ENCODE measurements at places on chromosomes 11 and 22.

GRCh38 chr11:68798221-68798813 is 43.4 kb downstream of the CPT1A start:
- DNase-seq = no peak

DNA sequence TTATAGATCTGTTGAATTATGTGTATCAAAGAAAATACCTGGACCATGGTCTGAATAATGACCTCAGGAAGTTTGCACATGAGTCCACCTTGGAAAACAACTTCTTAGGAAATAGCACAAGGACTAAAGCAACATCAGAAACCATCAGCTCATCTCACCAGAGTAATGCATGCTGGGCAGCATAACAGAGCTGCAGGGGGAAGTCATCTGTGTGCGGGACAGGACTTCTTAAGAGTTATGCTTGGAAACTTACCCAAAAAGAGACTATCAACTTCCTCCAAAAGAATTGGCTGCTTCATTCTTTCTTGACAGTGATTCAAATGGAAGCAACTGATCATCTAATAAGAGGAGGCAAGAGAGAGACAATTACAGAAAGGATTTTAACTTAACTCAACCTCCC is 2.5 kb downstream of the OR56B4 start:
- DNase-seq = no peak

GRCh38 chr11:131281316-131281715 is 89.1 kb upstream of the NTM start:
- no peak for DNase-seq

DNA sequence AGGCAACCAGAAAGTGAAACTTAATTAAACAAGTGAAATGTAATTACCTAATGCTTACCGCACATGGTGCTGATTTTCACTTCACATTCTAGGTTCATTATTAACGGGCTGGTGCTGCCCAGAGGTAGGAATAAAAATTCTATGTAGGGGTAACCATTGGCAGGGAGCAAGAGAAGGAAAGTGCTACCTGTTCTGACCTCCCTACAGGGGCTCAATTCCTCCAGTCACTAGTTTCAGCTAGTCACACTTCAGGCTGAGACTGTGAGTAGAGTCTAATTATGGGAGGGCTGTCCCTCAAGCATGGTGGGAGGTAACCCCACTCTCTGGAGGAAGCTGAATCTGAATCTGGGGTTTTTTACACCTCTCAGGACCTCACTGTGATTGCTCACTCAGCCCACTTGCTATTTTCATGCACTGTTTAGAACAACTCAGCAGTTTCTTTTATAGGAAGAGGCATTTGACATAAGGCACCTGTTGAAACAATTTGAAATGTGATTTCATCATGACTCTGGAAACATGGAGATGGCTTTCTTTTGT is 75.4 kb downstream of the MAML2 start:
- DNase-seq = no peak

DNA sequence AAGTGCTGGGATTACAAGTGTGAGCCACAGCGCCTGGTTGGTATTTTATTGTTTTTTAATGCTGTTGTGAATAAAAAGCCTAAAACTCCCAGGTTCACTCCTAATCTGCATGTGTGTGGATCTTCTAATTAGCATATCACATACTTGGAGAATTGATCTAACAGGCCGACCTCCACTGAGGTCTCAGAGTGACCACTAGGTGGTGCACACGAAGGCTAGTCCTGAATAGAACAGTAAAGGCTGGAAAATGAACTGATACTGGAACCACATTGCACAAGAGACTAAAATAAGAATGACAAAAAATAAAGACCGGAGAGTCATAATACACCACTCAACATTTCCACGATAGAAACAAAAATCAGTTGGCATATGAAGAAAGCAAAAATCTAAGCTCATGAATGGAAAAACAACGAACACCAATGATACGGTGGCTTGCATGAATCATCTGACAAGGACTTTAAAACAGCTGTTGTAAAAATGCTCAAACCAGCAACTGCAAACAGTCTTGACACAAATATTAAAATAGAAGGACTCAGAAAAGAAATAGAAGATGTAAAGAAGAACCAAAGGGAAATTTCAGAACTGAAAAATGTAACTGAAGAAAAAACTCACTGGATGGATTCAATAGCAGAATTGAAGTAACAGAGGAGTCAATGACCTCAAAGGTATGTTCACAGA is 19.2 kb downstream of the PIM3 start:
- DNase-seq = no peak

- no peak for DNase-seq
Measured at GRCh38 chr11:6931146-6931713, 5.0 kb downstream of the ZNF215 start.

- DNase-seq = no peak
Measured at GRCh38 chr11:107078375-107078774, 60.1 kb upstream of the GUCY1A2 start.

GRCh38 chr11:126548581-126549550 is 193.4 kb downstream of the ST3GAL4 start:
- no peak for DNase-seq

- DNase-seq = no peak
Measured at GRCh38 chr11:2824851-2825250, 60.7 kb downstream of the CDKN1C start.

DNA sequence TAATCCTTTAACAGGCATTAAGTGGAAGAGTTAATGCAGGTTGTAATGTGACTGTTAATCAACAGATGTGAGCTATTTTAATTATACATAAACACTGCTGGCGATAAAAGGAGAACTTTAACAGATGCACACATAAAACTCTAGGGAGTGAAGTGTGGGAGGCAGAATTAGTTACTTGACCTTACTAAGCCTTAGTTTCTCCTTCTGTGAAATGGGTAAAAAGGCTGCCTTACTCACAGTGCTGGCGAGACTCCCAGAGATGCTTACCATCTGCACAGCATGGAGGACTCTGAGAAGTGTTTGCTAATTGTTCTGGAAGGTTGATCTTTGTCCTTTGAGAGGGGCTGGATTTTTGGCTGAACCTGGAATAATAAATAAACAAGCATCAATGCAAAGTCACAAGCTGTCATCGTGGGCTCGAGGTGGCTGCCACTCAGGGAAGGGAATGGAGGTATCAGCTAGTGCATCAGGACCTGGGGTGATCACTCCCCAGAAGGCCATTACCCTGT is 58.6 kb upstream of the MPEG1 start:
- no peak for DNase-seq

DNA sequence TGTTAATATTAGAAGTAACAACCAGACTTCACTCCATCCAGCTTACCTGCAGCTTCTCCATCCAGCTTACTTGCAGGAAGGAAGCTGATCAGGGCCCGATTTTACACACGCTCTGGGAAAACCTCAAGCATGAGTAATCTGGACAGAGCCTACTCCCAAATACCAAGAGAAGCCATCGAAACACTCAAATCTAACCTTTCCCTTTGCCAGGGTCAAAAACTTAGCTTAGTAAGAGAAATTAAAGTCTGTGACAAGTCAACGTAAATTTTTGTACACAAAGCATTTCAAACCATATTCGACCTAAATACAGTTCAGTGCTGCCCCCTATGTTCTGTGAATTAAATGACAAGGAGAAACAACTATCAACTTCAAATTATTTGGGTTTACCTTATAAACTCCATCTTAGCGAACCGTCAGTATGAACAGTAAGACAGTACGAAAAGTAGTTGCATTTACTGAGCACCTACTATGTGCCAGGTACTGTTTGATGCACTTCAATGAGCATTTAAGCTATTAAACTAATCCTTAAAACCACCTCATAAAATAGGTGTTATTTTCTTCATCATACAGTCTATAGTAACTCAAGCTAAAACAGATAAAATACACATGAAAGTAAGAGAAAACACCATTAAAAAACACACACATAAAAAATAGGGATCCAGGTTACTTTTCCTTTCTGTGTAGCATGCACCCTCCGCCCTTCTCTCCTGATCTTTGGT is 36.9 kb downstream of the ARFGAP3 start:
- DNase-seq = no peak

- peak; percentile 94 for DNase-seq
Measured at GRCh38 chr11:64317961-64318765, at the start of gene PRDX5. PRDX5 (plus strand) TSS chr11:64318121; CDS start chr11:64318216, 95 bp downstream.

DNA sequence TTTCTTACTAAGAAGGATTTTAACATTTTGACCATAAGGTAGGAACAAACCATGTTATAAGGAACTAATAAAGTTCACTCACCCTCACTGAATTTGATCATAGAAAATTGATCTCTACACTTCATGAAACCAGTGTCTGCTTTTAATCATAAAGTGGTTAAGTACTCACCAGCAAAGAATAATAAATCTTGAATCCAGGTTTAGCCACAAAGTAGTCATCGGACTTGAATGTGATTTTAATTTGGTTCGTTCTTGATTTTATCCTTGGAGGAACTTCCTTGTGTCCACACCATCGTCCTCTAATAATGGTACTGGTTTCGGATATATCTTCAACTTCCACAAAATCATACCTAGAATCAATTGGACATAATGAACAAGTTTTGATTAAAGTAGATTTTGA is 40.5 kb upstream of the DDI1 start:
- DNase-seq = no peak

DNA sequence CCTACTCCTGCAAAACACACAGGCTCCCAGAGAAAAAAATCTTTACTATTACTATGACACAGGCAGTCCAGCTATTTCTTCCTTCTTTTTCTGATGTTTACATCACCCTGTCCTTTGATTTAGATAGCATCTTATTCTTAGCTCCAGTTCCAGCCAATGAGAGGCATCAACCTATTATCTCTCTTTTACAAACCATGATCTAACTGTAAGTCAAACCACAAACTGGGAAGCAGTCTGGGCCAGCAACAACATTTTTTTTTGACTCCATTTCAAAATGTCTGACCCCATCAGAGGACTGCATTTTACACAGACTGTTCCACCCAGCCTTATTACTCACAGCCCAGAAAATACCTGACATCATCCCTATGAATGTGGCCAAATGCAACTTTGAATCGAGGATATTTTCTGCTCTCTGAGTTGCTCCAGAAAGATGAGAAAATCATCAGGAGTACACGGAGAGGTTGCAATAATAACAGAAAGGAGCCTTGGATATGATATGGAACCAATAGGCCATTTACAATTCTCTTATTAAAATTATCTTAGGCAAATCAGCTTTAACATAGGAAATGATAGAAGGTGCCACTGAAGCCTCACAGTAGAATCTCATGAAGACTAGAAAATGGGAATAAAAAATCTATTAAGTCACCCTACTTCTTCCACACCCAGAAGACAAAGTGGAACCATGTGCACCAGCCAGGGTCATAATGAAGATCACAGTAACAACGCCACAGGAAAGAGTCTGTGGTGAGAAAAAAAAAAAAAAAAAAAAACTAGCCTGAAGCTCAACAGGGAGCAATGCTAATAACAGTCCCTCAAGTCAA is 21.2 kb downstream of the TBRG1 start:
- DNase-seq = no peak

GRCh38 chr11:66069715-66070603 is at the start of gene PACS1:
PACS1 (plus strand) TSS chr11:66070272; CDS start chr11:66070487, 215 bp downstream.
- peak; percentile 51 for DNase-seq

GRCh38 chr11:73734993-73735392 is 25.9 kb downstream of the RAB6A start:
- DNase-seq = no peak

DNA sequence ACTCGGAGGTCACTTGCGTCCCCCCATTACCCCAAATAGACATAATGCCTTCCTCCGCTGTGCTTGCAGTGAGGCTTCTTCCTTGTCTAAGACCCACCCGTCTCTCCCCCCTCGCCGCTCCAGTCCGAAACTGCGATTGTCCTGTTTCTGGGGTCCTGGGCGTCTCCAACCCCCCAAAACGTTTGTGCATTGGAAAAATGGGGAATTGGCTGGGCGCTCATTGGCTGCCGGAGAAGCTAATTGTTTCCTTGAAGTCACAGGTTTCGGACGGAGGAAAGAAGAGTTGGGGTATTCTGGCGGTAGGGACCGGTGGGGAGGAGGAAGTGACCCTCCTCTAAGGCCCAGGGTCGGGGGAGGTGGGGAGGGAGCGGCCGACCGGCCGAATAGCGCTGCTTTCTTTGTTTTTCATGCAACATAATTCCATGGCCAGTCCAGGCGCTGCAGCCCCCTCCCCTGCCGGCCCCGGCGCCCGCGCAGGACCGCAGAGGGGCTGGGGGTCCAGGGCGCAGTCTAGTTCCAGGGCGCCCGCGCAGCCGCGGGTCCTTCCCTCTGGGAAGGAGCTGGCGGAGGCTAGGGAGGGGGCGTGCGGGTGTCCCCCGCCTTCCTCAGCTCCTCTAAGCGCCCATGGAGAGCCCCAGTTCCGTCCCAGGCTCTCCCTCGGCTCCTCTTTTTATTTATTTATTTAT is 12.7 kb upstream of the CPT1A start:
- no peak for DNase-seq

DNA sequence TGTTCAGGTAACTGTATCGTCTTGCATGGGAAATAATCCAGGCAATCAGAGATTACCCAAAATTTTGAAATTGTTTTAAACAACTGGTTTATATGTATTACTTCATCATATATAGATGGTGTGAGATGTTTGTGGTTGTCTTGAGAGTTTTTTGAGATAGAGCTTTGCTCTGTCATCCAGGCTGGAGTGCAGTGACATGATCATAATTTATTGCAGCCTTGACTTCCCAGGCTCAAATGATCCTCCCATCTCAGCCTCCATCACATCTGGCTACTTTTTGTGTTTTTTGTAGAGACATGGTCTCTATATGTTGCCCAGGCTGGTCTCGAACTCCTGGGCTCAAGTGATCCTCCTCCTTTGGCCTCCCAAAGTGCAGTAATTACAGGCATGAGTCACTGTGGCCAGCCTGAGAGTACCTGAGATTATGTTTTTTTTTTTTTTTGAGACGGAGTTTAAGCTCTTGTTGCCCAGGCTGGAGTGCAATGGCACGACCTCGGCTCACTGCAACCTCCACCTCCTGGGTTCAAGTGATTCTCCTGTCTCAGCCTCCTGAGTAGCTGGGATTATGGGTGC is 11.5 kb downstream of the CTNND1 start:
- DNase-seq = no peak

DNA sequence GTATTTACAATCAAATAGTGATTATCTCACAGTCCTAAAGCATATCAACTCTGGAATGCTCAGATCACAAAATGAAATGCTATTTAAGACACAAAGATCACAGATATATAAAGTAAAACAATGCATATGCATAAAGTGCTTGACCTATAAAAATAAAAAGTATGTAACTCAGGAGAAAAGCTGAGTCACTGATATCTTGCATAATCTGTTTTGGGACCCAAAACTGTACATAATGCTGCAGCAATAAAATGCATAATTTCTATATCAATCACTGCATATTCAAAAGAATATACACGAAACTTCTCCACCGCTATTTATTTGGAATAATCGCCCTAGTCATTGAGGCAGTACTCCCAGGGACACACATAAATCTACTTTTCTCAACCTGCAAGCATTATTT is 34.9 kb upstream of the GRIA4 start:
- no peak for DNase-seq

- no peak for DNase-seq
Measured at GRCh38 chr22:29128891-29129807, 56.3 kb downstream of the KREMEN1 start.

Measured in posterior cingulate gyrus (tissue), 11 donors.